ENCODE measurements at places on chromosomes 11 and 22.
A peak's percentile ranks its signal among the peaks of the same experiment; 100 is the strongest.

- DNase-seq = no peak
Measured at GRCh38 chr11:3111466-3111865, 53.6 kb downstream of the OSBPL5 start.

GRCh38 chr11:74388678-74389327, 9.4 kb downstream of the PGM2L1 start:
- no peak for DNase-seq

GRCh38 chr11:18697576-18697975, 1.0 kb upstream of the TMEM86A start:
- DNase-seq = no peak

DNA sequence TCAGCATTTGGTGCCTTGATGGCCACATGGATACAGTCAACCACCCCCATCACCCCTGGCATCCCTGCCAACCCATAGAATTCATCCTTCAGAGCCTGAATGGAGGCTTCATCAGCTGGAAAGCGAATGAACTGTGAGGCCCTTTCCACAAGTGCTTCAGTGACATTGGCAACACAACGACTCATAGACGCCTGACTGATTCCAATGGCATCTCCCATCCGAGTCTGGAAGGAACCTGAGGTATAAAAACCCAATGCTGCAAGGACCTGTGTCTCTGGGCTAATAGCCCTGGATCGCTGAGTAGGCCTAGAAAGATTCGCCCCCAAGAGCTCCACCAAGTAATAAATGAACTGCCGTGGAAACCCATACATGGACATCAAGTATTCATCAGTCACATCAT, 1.3 kb downstream of the HARBI1 start:
- no peak for DNase-seq

GRCh38 chr11:69275178-69275577, 18.8 kb upstream of the MYEOV start:
- DNase-seq = no peak

DNA sequence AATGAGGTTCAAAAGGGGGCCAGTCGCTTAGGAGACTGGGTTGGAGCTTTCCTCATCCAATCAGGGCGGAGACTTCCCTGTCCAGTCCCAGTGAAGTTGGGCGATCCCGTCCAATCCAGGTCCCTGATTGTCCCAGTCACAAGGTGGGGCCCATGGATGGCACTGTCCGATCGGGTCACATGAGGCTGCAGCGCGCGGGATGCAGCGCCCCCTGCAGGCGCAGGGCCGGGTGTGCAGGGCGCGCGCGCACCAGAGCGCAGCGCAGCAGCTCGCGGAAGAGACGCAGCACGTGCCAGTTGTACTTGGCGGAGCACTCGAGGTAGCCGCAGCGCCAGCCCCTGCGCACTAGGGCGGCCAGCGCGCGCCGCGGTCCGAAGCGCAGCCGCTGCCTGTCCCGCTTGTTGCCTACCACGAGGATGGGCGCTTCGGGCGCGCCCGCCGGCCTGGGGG, 2.3 kb downstream of the RASL10A start:
- no peak for DNase-seq

GRCh38 chr11:2511421-2512369, 66.9 kb downstream of the KCNQ1 start:
- DNase-seq = no peak

DNA sequence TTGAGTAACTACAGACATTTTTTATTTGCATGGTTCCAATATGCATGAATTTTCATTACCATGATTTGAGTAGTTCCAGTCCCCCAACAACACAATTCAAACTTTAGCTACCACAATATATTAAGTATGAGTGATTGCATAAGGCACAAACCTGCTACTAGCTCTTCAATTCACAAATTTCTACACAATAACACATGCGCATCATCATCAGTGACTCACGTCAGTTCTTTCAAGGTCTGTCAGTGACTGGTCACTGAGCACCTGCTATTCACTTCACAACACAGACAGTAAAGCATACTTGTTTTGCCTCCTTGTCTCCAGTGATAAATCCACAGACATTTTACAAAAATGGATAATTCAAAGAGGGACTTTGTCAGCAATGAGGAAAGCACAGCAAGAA, 435.1 kb upstream of the CCDC90B start:
- DNase-seq = no peak

DNA sequence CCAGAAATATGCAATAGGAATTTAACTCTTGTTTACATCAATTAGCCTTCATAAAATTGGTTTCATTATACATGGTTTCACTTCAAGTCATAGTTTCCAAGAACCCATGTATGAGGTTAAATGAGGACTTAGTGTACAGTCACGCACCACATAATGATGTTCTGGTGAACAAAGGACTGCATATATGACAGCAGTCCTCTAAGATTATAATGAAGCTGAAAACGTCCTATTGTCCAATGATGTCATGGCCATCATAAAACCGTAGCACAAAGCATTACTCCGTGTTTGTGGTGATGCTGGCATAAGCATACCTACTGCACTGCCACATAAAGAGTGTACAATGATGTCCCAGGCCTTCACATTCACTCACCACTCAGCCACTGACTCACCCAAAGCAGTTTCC, 31.1 kb downstream of the SMCO4 start:
- DNase-seq = no peak

DNA sequence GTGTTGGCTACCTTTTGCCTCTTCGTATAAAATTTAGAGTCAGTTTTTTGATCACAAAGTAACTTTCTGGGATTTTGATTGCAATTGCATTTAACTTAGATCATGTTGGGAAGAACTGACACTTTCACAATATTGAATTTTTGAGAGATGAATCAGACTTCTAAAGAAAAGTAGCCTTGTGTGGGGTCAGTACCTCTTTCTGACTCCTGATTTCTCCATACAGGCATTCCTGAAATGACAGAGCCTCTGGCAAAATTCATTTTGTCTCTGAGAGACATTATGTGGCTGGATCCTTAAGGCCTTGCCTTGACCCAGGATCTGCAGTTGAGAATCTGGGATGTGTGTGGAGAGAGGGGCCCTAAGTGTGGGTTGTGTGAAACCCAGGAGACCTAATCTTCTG, 37.8 kb downstream of the PPFIBP2 start:
- DNase-seq = no peak

GRCh38 chr11:42992594-42992993, 319.2 kb upstream of the API5 start:
- no peak for DNase-seq

DNA sequence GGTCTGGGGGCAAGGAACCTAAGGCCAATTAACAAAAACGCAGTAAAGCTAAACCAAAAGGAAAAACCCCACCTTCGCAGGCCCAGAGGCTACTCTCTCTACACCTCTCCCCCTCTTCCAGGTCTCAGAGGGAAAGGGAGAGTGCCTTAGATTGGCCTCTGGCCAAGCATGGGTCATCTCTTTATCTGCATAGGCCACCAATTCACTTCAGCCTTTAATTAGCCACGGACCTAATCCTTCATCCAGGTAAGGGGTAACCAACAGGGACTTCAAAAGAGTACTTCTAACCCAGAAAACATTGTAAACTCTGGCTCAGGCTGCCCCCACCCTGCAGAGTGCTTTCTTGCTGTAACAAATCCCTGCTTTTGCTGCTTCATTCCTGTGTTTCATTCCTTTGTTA, 9.4 kb downstream of the VSTM5 start:
- DNase-seq = no peak

GRCh38 chr11:71301046-71301857, 48.9 kb upstream of the SHANK2 start:
- no peak for DNase-seq

DNA sequence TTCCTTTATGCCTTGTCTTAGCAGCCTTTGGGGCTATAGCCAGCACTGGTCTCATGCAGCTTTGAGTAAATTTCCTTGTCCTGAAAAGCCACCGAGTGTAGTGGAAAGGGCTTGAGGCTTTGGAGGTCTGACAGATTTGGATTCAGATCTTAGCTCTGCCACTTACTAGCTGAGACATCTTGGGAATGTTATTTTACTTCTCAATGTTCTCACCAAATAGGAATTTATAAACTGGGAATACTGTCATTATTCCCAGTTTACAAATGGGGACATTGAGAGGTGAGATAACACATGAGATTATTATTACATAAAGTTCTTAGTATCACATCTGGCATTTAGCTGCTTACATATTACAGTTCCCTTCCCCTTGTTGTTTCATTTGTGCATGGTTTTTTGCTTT, 95.5 kb downstream of the COMMD9 start:
- DNase-seq = no peak

- peak; percentile 1 for DNase-seq
Measured at GRCh38 chr11:77411137-77411707, 62.7 kb downstream of the PAK1 start.

DNA sequence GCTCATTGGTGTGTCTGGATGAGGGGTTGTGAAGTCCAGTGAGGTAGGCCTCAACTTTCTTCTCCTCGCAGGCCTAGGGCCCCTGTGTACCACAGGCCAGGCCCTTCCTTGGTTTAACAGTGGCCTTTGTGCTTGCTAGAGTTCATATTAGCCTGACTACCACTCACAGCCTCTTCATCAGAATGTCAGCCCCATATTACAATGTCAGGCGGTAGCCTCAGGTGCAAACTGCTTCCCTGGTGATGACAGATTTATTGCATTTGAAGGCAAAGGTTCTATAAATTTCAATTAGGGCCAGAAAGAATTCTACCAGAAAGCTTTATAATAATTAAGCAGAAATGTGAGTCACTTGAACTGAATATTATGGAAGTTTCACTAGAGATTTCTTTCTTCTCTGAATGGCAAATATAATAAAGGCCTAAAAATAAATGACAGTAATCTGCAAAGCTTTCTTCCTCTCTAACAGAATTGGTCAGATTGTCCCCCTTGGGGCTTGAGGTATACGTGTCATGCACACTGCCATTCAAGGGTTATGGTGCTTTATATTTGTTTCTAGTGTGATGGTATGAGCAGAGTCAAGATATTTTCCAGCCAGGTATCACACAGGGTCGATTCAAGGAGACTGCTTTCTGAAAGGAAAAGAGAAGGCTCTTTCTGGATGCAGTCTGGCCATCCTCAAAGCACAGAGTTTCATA, 210.3 kb downstream of the CWF19L2 start:
- DNase-seq = no peak

DNA sequence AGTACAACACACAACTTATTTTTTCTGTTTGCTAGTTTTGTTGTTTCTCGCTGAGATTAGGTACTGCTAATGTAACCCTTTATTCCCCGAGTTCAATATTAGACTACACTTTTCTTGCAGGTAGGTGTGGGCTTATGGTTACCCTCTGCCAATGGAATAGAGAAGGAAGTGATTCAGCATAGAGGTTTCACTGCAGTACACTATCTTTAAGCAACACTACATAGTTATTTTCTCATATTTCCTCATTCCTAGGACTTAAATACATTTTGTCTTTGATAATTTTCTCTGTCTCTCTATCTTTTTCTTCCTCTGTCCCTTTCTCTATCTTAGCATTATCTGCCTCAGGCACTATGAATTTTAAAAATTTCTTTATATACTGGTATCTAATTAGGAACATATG, 791.0 kb downstream of the FAM181B start:
- no peak for DNase-seq

- DNase-seq = no peak
Measured at GRCh38 chr22:30001459-30001858, 78.8 kb upstream of the HORMAD2 start.

DNA sequence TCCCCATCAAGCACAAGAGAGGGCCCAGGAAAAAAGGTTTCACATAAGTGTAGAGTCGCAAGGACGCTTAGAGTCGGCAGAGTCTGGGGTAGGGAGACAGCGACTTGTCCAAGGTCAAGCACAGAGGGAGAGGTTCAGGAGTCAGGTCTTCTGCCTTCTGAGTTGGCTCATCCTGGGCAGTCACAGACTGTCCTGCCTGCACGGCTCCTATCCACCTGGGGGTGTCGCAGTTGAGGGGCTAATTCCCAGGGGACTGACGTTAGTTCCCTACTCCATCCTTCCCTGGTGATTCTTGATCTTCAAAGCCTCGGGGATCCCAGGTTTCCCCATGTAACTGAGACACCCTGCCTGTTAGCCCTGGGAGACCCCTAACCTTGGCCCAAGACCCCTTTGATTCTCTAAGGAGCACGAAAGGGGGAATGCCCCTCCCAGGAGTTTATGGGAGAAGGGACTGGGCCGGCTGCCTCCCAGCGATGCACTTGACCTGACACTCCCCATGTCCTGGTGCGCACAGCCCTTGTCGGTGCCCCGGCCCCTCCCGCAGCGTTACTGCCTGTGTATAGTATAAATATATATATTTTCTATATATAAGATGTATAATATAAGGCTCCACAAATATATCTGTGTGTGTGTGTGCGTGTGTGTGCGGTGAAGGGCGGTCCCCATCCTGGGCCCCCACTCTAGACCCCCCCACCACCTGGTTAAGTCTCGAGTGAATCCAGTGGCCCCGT, 14.7 kb upstream of the TAB1 start:
- DNase-seq = no peak

DNA sequence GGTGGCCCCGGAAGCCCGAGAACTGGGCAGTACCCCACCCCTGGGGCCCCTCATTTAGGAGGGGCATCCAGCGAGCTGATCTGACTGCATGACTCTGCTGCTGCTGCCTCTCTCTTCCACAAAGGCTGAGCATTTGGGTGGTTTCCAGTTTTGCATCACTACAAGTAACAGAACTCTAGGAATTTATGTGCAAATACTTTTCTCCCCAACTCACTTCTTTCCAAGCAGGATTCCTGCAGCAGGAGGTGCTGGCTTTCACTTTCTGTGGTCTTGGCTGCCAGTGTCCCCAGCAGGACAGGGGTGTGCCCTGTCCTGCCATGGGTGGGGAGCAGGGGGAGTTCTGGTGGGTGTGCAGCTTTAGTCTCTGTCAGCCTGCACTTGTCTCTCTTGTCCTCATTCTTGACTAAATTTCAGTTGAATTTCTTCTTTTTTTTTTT, 21.2 kb downstream of the UPB1 start:
- DNase-seq = no peak

DNA sequence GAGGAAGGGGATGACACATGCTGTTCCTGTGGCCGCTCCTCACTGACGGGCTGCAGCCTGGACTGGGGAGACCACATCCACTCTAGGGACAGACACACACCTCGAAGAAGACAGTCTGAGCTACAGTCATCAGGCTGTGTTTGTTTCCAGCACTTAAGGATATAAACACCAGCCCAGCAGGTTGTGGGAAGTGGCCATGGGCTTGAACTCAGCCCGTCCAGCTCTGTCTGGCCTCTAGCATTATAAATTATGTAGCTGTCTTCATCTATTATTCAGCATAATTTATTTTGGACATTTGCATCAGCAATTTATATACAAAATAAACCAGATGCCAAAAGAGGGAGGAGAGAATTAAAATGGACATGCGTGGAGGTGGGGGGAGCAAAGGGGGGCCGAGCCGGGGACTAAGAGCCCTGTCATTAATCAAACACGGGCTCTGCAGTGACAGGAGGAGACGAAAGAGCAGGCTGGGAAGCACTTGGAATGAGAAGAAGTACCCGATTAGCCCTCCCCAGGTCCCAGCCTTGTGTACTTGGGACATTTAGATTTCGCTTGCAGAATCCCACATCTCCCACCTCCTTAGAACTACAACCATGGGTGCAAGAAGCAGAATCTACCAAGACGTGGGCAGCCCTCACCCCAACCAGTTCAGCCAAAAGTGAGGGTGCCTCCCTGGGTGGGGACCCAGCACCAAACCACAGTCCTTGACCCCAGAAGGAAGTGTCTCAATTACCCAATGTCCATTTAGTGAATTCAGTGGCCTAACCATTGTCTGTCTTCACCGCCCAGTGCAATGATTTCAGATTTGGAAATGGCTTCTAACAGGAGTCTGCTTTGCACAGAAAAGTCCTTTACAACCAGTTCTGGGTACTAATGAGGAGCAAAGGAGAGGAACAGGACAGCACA, 309.6 kb downstream of the OPCML start:
- DNase-seq = no peak

All from effector CD8-positive, alpha-beta T cell (primary cell).